T47D (cell line): ENCODE measurements at places on chromosomes 12 and 14.

DNA sequence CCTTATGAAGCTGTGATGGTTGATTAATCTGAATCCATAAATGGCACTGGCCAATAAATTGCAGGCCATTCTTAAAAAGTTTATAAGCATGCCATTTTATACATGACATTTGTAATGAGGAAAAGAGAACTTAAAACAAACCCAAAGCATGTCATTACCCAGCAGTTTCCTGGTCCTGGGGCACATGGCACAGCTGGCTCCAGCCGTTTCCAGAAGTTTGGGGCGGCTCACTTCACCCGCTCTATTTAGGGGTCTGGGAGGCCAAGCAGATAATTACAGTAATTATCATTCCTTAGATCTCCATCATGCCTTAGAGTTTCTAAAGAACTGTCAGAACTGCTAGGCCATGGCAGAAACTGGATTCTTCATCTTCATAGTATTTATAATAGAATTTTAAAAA is 6.4 kb downstream of the ADGRD1 start:
- DNase-seq = no peak

DNA sequence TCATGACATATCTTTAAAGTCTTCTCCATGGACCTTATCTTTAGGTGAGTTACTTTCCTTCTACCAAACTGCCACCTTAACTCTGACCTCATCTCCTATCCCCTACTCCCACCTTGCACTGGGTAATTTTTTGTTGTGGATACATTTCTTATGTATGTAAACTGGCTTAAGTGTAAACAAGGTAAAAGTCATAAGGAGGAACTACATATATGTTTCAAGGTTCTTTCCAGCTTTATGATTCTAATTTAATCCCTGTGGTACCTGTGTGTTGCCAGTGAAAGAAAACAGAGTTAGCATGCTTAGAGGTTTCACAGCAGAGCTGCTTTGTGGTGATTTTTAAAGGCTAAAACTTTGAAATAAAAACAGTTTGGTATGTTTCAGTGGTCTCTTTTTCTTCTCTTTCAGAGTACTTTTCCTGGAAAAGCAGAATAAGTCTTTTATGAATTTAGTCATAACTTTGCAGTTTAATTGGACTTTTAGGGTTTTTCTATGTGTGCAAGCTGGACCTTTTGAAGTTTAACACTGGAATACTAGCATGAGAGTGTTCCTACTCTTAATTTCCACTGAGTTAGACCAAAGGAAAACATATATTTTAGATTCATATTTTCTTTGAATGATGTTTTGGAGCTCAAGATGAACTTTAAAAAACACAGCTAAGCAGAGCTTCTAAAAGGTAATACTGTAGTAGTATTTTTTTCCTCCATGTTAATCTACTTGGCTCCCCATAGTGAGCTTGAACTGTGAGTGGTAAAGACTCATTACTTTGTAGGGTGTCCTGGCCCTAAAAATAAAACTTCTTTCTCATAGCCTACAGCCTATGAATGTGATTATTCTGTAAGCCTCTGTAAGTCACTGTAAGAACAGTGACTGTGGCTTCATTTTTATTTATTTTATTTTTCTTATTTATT is 105.4 kb downstream of the FUT8 start:
- no peak for DNase-seq

DNA sequence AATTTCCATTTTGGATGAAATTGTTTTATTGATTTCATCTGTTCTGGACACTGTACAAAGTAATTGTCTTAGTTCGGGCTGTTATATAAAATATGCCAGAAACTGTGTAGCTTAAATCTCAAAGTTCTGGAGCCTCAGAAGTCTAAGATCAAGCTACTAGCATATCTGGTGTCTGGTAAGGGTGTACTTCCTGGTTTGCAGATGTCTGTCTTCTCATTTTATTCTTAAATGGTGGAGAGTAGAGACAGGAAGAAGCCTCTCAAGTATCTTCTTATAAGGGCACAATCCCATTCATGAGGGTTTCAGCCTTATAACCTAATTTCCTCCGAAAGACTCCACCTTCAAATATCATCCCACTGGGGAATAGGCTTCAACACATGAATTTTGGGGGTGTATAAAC is 51.3 kb downstream of the MON2 start:
- DNase-seq = no peak

DNA sequence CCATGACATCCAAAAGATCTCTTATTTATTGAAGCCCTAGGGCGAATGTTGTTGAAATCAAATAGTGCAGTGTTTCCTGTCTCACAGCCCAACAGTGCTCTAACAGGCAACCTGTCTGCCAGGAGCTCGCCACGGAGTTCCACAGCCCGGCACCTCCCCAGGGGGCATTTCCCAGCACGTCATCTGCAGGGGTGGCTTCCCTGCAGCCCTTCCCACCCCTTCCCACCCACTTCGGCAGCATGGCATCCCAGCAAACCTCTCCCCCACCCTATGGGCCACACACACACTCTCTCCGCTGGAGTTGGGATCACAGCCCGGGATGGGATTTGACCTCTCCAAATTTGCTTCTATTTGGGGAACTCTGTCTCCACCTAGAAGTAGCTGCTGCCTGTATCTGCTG is 62.7 kb upstream of the C14orf180 start:
- DNase-seq = no peak

DNA sequence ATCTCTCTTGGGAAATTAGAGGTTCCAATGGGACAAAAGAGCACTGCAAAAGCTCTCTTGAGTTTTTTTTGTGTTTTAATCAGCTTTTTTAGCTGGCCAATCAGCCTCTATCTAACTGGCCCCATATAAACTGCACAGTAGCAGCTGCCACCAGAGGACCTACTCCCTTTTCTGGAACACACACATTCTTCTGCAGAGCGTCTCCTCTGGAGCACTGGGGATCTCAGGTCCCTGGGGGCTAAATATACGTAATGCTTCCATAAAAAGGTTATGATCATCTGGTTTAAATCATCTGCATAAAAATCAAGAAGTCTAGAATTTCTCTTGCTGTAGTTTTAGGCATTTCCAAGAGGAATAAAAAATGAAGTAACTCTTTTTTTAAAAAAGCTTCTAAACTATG is 32.3 kb downstream of the TSPAN8 start:
- no peak for DNase-seq
